CD4-positive, alpha-beta T cell treated with Interleukin-15 for 4 hours (primary cell): ENCODE measurements at places on chromosomes 6 and 20.

GRCh38 chr6:38310061-38310460, 329.7 kb downstream of the BTBD9 start:
- no peak for DNase-seq

GRCh38 chr6:24415753-24416152, 13.0 kb downstream of the MRS2 start:
- no peak for DNase-seq

DNA sequence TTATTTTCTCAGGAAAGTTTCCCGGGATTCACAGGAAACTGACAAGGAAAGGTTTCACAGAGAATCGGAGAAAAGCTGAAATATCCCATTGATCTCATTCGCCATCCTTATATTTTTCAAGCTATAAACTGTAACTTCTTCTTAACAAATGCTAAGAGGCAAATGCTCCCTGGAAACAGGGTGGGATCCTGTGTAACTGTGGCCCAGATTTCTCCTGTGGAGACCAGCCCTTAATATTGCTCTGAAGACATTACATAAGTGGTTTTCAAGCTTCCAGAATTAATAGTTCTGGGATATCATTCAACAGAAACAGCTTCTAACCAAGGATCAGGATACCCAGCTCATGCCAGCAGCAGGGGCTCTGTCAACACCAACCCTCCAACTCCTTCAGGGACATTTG, 69.2 kb downstream of the THBS2 start:
- no peak for DNase-seq

- no peak for DNase-seq
Measured at GRCh38 chr6:149284904-149285303, 32.6 kb upstream of the TAB2 start.

DNA sequence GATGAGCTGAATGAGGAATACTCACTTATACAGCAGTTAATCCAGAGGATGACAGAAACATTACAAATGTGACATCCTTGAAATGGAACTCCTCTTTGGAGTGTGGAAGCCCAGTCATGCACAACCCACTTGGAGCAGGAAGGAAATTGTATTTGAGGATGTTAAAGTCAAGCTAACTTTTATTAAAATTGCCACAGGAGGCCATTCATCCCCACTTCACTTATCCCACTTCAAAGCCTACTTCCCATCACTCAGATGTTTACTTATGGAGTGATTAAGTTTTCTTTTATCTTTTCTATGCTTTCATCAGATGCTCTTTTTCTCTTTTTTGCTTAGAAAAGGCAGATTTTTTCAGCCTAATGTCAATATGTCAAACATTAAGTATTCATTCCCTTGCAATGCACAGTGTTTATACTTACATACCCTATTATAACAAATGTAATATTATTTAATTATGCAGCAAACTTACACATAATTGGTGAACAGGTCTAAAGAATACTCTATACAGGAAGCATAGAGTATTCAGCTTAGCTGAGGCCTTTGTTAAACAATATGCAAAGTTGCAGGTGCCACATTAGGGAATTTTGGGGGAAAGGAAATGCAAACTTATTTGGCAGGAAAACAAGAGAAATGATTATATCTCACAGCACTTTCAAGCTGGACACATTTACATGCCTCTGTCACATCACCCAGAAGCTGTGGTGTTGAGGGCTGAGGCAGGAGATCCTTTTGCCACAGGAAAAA, 148.9 kb downstream of the KHDC1L start:
- DNase-seq = no peak

- no peak for DNase-seq
Measured at GRCh38 chr6:41654151-41654697, 16.0 kb downstream of the MDFI start.

DNA sequence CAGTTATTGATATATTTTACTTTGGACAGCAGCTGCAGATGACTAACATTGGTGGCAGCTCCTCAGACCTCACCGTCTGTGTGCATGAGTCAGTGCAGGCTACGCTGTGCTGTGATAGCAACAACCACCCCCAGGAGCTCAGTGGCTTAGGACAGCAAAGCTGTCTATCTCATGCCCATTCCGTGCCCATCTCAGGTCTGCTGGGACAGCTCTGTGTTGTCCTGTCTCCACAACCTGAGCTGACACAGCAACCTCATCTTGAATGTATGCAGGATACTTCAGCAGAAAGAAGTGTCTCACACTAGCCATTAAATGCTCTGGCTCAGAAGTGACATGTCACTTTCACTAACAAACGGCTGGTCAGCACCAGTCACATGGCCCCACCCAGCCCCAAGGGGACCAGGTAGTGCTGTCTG, 47.7 kb downstream of the BANF2 start:
- DNase-seq = no peak

DNA sequence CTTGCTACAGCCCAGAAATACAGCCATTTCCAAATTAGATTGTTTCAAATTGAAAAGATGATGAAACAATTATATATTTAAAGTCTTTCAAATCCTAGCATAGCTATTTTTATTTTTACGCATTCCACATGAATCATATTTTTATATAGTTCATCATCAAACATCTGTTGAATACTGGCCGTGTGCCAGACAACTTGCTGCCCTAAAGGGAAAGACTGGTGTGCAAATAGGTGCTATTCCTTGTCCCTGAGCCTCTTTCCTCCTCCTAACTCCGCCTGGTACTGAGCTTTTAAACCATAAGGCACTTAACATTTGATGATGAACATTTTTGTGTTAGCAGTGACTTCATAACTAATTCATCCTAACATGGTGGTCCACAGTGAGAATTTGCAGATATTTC, 18.7 kb upstream of the PLCG1 start:
- no peak for DNase-seq
